ENCODE measurements at places on chromosomes 11 and 22.

- DNase-seq: peak; percentile 35
Observed at GRCh38 chr22:42270176-42270509, 310 bp downstream of the TCF20 start.

DNA sequence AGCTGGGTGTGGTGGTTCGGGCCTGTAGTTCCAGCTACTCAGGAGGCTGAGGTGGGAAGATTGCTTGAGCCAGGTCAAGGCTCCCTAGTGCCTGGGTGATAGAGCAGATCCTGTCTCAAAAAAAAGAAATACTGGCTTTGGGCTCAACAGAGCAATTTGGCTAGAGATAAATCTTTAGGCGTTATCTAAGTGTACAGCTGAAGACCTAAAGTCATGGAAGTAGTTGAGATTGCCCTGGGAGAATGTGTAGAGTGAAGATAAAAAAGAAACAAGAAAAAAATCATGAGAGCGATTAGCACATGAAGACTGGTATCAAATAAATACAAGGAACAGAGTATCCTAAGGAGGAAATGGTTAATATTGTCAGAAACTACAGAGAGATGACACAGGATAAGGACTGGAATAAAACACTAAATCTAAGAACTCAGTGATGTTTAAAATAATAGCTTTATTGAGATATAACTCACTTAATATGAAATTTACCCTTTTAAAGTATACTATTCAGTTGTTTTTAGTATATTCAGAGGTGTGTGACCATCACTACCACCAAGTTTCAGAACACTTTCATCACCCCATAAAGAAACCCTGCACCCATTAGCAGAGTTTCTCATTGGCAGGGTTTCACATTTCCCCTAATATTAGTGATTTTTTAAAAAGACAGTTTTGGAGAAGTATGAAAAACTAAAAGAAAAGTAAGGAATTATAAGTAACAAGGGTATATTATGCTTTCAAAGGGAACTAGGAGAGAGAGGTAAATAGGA, 20.7 kb downstream of the PIK3C2A start:
- no peak for DNase-seq

- DNase-seq: no peak
Observed at GRCh38 chr11:113504071-113504470, 28.9 kb upstream of the DRD2 start.

GRCh38 chr11:85974122-85974521, 94.8 kb downstream of the PICALM start:
- peak; percentile 20 for DNase-seq

- no peak for DNase-seq
Observed at GRCh38 chr11:8766043-8766987, 83.7 kb downstream of the RPL27A start.

DNA sequence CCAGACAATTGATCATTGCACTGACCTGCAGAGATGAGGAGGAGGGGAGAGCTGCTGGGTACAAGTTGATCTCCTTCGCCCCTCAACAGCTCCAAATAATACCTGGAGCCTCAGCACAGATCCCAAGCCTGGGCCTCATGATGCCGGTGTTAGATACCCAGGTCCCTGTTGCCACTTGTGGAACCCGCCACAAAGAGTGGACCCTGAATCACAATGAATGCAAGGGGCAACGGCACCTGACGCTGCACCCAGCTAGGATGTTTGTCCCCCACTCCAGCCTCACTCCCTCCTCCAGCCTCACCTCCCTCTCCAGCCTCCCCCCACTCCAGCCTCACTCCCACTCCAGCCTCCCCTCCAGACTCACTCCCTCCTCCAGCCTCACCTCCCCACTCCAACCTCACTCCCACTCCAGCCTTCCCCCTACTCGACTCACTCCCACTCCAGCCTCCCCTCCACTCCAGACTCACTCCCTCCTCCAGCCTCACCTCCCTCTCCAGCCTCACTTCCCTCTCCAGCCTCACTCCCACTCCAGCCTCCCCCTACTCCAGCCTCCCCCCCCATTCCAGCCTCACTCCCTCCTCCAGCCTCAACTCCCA, 879.0 kb downstream of the BRD1 start:
- no peak for DNase-seq

GRCh38 chr11:11570823-11571222, 51.0 kb downstream of the GALNT18 start:
- DNase-seq: no peak

- no peak for DNase-seq
Observed at GRCh38 chr22:48974443-48975315, 853.0 kb downstream of the BRD1 start.

GRCh38 chr11:6284250-6284649, 24.6 kb downstream of the CCKBR start:
- DNase-seq: no peak

DNA sequence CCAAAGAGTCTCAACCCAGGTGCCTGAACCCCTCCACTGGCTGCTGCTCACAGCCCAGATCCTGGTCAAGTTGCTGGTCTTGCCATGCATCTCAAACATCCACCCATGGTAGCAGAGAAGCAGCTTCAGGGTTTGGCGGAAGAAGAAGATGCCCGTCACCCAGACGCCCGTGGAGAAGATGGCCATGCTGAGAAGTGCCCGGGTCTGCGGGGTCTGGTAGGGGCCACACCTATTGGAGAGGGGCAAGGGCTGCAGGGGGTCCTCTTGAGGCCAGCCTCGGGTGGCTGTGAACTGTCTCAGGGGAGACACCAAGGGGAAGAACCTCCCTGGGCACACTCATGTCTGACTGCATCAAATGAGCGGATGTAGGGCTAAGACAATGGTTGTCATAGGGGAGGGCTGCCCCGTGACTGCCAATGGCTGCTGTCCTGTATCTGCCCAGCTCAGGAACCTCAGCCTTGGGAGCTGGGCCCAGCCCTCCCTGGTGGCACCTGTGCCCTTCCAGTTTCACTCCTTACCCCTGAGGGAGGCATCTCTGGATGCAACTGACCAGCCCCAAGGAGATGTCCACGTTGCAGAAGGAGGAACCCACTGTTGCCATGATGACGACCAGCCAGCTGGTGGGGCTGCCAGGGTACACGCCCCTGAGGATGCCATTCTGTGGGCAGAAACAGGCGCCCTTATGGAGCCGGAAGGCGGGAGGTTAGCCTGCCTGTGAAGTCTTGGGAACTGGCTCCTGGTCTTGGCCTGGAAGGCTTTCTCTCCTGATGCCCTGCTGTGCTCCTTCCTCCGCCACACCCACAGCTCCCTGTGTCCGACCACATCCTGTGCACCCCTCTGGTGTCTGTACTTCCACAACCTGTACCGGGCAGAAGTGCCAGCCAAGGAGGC, 1.2 kb downstream of the CPT1B start:
- DNase-seq: no peak

DNA sequence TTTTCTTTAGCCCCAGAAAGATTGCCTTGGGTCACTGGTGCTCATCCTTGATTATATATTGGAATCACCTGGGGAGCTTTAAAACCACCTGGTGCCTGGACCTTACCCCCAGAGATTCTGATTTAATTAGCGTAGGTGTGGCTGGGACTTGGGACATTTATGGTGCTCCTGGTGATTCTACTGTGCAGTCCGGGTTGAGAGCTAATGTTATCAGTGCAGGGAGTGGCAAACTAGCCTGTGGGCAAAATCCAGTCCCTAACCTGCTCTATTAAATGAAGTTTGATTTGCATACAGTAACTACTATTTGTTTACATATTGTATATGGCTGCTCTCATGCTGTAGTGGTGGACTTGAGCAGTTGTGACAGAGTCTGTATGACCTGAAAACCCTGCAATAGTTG, 134.0 kb upstream of the SORL1-AS1 start:
- no peak for DNase-seq

DNA sequence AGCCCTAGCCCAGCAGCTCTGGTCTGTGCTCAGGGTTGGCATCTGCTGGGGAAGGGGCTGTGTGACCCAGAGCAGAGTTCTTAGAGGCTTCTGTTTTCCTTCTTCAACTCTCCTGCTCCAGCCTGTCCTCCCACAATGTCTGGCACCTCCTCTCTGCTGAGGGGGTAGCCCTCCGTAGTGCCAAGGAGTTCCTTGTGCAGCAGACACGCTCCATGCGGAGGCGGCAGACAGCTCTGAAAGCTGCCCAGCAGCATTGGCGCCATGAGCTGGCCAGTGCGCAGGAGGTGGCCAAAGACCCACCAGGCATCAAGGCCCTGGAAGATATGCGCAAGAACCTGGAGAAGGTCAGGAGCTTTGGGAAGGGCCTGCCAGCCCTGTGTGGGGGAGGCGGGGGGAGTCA, 69.3 kb downstream of the CEP164 start:
- DNase-seq: no peak

DNA sequence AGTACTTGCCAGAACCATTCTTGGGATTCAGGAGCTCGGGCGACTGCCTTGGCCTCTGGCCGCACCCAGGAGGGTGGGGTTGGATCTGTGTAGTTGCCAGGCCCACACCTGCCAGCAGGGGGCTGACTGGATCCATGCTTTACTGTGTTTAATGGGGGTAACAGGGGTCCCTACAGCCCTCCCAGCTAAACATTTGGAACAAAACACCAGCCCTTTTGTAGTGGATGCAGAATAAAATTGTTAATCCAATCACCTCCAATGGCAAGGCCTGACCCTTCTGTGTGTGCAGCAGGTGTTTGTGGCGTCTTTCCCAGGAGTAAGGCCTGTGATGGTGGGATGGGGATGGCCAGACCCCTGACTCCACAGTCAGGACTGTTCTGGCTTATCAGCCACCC, 22.5 kb downstream of the SUN2 start:
- peak; percentile 49 for DNase-seq

GRCh38 chr22:36180038-36180880, 19.7 kb upstream of the APOL3 start:
- DNase-seq: peak; percentile 72

DNA sequence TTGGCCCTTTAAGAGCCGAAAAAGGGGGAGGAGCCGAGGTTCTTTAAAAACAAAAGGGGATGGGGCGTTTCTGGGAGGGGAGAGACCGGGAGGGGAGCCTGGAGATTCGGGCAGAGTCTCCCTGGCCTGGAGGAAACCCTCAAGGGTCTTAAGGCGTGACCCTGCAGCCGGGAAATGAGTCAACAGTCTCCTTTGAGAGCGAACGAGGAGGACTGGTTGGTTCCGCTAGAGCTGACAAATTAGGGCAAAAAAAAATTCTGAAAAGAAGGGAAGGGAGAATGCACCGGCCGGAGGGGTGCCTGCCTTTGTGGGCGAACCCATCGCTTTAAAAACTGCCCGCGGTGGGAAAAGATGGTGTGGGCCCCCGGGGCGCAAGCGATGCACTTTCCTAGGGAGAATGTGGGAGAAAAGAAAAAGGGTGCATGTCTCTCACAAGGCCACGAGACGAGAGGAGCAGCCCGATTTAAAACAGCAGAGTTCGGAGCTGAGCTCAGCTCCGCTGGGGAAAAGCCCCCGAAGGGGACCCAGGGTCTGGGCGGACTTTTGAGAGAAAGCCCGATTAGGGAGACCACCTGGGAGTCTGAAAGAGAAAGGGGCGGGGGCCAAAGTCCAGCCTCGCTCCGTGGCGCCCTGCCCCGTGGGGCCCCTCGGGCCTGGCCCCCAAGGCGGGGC, 874 bp downstream of the ZFTA start:
- peak; percentile 73 for DNase-seq

GRCh38 chr11:19872512-19873145, 160.0 kb downstream of the NAV2 start:
- peak; percentile 38 for DNase-seq

DNA sequence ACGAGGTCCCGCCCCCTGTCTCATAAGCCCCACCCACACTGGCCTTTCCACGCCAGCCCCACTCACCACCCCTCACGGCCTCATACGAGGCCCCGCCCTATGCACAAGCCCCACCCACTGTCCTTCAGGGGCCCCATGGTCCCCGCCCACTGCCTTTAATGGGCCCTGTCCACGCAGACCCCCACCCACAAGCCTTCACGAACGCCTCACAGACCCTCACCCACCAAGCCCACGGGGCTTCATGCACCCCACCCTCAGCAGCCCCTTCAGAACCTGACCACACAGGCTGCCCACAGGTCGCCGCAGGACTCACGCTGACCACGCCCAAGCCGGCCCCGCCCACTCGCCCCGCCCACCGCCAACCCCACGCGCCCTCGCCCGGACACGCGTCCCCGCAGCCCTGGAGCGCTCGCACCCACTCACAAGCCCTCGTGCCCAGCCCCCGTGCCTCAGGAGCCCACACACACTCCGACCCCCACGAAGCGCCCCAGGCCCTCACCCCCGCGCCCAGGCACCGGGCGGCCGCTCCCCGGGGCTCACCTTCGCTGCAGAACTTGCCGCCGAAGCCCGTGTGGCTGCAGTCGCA, 10.5 kb downstream of the NRXN2 start:
- DNase-seq: no peak

DNA sequence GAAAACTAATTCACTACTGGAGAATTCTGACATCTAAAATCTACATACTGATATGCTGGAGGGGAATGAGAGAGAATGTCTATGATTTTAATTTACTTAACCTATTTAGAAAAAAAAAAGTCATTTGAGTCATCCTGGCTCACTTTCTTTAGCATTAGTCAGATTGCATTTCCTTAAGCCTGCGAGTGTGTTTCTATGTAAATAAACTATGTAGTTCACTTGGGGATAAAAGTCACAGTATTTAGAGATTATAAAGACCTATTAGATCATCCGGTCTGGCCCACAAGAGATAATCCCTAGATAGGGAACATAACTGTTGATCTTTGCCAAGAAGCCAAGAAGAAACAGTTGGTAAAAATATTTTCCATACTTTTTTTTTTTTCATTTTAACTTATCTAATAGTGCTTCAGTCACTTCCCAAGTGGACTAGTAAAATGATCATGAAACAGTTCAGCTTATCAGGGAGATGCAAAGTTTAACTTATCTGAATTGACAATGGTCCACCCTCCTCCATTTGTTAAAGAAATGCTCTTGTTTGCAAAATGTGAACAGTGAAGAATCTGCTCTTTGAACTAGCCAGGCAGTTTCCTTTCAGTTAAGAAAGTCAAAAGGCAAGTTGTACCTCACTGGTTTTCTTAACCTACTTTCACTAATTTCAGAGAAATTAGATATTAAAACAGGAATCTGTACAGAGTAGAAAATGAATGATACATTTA, 21.2 kb upstream of the BLID start:
- peak; percentile 70 for DNase-seq

DNA sequence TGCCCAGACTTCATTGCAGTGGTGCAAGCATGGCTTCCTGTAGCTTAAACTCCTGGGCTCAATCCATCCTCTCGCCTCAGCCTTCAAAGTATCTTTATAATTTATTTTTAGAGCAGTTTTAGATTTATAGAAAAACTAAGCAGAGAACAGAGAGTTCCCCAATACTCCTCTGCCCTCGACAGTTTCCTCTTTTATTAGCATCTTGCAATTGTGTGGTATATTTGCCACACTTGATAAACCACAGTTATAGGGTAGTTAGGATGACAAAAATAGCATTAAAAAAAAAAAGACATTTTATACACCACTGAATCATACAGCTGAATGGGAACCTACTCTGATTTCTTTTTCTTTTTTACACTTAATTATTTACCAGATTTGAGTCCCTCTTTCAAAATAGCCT, 31.2 kb downstream of the MS4A2 start:
- no peak for DNase-seq

DNA sequence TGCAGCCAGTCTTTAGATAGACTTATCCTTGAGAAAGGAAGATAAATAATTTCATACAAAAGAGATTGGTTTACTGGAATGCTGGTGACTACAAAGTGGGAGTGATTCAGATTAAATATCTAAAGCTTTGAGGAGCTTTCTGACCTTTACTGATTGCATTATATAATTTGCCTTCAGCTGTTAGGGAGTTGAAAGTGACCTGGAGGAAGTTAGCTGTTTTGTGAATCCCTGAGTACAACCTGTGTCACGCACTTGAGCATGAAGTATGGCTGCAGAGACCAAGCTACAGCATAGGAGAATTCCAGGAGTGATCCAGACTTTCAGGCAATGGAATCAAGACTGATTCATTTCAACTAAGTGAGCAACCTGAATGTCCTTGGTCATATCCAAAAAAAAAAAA, 1848.3 kb upstream of the RAG2 start:
- DNase-seq: no peak

GRCh38 chr22:33971561-33971961, 51.3 kb upstream of the LARGE1 start:
- DNase-seq: no peak
